T-helper 9 cell (primary cell): ENCODE measurements at places on chromosomes 3 and 15.

DNA sequence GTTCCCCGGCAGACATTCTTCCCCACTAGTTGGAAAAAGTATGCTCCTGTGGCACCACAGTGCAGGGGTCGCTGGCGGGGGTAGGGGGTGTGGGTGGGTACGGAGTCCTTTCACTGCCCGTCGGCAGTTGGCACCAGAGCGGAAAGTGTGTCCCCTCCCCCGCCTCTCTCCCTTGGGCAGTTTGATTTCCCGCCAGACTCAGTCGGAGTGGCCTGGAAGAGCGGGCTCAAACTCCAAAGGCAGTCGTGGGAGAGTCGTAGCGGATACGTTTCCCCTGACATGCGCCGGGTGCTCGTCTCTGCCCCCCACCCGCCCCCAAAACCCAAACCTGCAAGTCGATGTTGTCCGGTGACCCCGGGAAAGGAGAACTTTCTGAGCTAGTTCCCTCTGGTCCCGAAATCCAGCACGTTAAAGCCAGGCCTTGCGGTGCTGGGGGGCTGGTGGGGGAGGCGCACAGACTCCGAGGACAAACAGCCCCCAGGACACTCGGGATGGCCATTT, 4.4 kb upstream of the FOXB1 start:
- DNase-seq: no peak

- DNase-seq: no peak
Observed at GRCh38 chr3:129663930-129664646, 57.6 kb upstream of the PLXND1 start.

DNA sequence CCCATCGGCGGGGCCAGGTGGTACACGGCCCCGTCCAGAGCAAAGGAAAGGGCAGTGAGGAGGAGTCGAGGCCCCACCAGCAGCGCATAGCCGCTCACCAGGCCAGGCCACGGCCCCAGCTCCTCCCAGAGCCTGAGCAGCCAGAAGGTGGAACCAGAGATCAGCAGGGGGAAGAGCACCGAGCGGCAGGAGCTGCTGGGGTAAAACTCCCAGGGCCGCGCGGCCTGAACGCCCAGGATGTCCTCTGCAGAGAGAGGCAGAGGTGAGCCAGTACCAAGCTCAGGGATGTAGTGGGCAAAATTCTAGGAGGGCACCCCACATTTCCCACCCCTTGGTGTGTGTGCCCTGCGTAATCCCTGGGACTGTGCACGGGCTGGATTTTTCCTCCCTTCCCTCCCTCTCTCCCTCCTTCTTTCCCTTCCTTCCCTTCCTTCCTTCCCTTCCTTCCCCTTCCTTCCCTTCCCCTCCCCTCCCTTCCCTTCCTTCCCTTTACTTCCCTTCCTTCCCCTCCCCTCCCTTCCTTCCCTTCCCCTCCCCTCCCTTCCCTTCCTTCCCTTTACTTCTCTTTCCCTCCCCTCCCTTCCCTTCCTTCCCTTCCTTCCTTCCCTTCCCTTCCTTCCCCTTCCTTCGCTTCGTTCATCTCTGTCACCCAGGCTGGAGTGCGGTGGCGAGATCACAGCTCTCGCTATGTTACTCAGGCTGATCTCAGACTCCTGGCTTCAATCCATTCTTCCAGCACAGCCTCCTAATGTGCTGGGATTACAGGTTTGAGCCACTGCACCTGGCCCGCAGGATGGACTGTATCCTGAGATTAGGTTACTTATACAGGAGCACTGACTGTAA, 6.3 kb upstream of the NCBP2 start:
- no peak for DNase-seq

DNA sequence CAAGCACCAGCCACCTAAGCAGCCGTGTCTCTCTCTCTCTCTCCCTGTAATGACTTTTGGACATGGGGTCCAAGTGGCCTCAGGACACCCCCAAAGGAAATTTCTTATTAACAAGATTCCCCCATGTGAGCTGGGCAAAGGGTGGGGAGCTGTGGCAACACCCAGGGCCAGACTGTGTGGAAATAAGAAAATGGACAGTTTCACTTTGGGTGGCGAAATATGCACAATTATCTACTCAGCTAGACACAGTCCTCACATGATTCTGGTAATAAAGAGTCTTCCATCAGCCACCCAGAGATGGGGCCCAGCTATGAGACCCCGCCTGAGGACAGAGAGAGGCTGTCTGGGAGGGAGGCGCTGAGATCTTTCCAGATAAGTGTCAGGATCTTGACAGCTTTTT, 96.8 kb upstream of the TPM1 start:
- no peak for DNase-seq

- DNase-seq: no peak
Observed at GRCh38 chr15:62323353-62323890, 158.3 kb upstream of the C2CD4B start.
